ENCODE measurements at places on chromosomes 1 and 21.

- DNase-seq = no peak
Observed at GRCh38 chr21:14617040-14617393, 70.9 kb upstream of the SAMSN1 start.

GRCh38 chr1:16156848-16157495 is 1.1 kb upstream of the EPHA2 start:
- DNase-seq = no peak

GRCh38 chr1:90573736-90574135 is 143.4 kb downstream of the BARHL2 start:
- no peak for DNase-seq

GRCh38 chr1:172499636-172500141 is 33.3 kb upstream of the SUCO start:
- no peak for DNase-seq

DNA sequence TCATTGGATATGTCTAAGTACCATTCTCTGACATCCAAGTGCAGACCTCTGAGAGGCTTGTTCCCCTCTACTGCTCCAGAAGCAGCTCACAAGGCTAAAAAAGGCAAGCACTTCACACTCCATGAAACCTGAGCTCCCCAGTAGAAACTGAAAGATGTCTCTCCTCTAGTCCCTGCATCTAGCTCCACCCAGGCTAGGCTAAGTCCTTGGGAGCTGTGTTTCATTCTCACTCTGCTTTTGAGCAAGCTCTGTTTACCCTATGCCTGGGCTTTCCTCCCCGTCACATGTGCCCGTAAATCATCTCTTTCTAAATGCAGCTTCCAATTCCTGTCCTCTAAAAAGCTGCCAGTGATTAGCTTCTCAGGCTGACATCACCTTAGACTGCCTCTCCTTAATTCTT is 39.0 kb downstream of the LRRC71 start:
- DNase-seq = no peak

All from NCI-H1092 (cell line).